ENCODE measurements at places on chromosomes 2 and 18. TPM values are rescaled to one million over a fixed set of nuclear protein-coding genes. Genes with fewer than 3 reads are reported as not detected.

DNA sequence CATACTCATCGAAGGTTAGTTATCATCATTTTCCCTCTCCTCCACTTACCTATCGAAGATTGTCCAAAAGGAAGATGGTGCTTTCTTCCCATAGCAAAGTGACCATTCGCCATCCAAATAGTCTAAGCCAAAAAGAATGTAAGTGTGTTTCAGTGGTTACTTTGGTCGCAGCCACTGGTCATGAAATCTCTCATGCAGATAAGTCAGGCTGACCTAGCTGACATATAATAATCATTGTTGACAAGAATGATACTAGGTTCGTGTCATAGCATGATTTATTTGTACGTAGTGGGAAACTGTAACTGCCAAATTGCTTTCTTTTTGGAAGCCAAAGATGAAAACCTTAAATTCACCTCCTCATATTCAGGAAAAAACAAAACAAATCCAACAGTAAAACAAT is 89.6 kb upstream of the PMAIP1 start:
- DNase-seq = no peak

DNA sequence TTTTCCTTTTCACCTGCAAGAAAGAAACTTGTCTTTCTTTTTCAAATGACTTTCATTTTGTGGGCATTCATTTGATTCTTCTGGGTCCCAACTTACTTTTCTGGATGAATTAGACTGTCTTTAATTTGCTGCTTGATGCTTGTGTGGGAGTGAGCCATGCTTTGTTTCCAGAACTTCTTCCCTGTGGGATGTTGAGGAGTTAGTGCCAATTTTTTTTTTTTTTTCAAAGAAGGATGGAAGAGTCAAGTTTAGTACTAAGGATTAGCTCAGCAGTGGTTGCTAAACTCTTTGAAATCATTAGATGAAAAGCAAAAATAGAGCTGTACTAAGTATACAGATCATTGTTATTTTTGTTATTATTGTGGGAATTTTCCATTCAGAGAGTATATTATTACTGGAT is 17.2 kb upstream of the KCTD1 start:
- DNase-seq = no peak

SERPINB11 gene
- polyA plus RNA-seq = not detected

DNA sequence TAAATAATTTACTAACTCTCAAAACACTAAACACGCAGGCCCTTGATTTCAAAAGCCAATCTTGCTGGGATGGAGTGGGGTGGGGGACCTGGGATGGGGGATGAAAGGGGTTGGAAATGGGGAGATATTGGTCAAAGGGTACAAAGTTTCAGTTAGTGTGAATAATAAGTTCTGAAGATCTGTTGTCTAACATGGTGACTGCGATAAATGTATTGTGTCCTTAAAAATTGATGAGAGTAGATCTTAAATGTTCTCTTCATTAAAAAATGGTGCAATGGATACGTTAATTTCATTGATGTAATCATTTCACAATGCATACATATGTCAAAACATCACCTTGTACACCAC is 505 bp upstream of the ACYP2 start:
- DNase-seq = no peak

- DNase-seq = peak; percentile 26
Observed at GRCh38 chr2:43399515-43400264, 173.3 kb upstream of the ZFP36L2 start.

DNA sequence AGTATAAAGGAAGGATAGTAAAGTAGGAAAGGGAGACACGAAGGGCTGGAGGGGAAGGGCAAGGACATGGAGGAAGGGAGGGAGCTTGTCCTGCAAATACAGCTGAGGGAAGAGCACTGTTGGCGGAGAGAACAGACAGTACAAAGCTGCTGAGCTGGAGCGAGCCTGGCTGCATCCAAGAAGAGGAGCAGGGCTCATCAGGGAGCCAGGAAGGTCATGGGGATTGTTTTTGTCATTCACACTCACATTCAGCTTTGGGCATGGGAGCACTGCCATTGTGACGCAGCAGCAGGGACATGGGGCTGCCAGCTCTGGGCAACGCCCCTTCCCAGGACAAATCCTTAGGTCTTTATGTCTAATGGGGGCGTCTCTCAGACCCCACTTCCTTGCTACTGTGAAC is 125.1 kb downstream of the COPS8 start:
- no peak for DNase-seq

TMEM17 gene
- polyA plus RNA-seq = 1.5 TPM

GRCh38 chr2:205012961-205013360 is 467.7 kb downstream of the PARD3B start:
- no peak for DNase-seq

ONECUT2 gene
- 0.79 TPM for polyA plus RNA-seq

LYG2 gene
- 0.25 TPM for polyA plus RNA-seq

DNA sequence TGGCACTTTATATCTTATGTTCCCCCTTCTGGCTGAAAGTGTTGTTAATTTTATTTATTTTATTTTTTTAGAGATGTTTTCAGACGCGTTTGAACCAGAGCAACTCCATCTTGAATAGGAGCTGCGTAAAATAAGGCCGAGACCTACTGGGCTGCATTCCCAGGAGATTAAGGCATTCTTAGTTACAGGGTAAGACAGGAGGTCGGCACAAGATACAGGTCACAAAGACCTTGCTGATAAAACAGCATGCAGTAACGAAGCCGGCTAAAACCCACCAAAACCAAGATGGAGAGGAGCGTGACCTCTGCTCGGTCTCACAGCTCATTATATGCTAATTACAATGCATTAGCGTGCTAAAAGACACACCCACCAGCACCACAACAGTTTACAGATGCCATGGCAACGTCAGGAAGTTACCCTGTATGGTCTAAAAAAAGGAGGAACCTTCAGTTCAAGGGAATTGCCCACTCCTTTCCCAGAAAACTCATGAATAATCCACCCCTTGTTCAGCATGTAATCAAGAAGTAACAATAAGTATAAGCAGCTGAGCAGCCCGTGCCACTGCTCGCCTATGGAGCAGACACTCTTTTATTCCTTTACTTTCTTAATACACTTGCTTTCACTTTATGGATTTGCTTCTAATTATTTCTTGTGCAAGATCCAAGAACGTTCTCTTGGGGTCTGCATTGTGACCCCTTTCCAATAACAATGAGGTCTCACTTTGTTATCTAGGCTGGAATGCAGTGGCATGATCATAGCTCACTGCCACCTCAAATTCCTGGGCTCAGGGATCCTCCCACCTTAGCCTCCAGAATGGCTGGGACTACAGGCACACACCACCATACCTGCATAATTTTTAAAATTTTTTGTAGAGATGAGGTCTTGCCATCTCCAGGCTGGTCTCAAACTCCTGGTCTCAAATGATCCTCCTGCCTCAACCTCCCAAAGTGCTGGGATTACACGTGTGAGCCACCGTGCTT is 55.9 kb downstream of the CACNB4 start:
- no peak for DNase-seq

DNA sequence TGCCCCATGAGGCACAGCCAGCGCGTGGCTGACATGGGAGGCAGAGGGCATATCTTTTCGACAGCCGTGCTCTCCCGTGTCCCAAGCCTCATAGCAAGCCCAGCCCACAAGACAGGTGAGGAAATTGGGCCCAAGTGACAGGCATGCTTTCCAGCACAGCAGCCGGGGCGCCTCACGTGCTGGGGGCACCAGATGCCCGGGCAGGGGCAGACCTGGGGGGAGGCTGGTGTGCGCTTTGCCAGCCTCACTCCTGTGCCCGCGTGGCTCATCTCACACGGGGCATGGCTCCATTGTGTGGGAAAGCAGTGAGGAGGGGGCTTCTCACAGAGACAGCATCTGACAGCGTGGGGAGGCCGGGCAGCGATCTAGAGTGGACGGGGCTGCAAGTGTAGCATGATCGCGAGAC is 93.2 kb downstream of the USP40 start:
- DNase-seq = no peak

GRCh38 chr2:218756599-218757377 is 25.2 kb upstream of the CYP27A1 start:
- no peak for DNase-seq

- DNase-seq = peak; percentile 53
Observed at GRCh38 chr2:192195548-192196418, 1.1 kb upstream of the TMEFF2 start.

DNA sequence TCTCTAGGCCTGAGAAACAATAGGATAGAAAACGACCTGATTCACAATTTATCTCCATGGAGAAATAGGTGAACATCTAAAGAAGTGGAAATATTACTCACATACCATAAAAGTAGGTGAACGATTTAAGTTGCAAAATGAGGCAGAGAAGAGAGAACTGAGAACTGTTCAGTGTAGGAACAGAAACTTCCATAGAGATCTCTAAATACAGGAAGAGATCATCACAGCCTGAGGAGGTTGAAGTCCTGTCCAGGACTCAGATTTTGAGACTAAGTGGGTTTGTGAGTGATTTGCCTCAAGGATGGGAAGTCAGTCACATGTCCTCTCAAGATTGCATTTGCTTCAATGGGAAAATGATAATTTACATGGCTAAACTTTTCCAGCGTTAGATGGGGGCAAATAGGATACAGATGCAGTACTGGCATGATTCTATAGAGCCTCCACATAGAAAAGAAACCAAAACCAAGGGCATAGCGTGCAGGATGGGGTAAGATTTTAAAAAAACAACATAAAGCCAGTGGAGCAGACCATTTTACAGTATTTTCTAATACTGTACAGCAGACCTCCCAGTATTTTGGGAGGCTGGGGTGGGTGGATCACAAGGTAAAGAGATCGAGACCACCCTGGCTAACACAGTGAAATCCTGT is 68.8 kb downstream of the MEP1B start:
- DNase-seq = no peak

GPN1 gene
- 30.4 TPM for polyA plus RNA-seq

DNA sequence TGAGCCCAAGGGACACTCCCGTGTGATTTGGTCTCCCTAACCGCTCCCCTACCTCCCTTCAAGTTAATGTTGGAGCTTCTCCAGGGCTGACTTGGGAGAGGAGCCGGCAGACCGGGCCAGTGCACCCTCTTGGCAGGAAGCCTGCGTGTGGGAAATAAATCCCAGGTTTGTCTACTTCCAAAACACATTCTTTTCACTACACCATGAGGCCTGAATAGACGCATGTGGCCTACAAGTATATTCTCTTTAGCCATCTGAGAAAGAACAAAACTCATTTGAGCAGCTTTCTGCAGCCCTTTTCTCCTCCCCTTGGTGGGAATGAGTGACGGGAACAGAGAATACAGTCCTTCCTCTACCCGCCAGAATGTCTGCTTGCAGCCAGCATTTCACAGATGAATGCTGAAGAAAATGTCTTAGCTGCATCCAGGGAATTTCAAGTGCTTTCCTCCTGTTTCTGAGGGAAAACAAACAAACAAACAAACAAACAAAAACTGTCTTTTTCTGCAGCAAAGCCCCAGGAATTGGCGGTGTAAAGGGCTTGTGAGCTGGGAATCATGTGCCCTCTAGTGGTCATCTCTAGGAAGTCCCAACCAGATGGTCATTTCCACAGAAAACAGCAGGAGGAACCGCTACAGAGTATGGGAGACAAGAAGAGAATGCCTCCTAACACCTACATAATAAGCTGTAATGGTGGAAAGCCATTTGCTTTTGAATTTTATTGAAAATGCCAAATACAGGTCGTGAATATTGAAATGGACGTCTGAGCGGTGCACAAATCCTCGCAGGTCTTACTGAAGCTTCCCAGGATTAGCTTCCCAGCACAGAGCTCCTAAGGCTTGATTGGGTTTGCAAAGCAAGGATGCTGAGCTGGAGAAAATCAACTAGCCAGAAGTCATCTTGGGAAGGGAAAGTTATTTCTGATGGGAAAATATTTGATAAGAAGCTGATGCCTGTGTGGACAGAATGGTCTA is 41.2 kb upstream of the DAPL1 start:
- DNase-seq = peak; percentile 78

TCF23 gene
- polyA plus RNA-seq = 0.17 TPM

- DNase-seq = no peak
Observed at GRCh38 chr2:96353032-96353561, 17.5 kb downstream of the NCAPH start.

- no peak for DNase-seq
Observed at GRCh38 chr18:51762373-51762772, 564.9 kb upstream of the MEX3C start.

GRCh38 chr18:37985126-37985525 is 419.5 kb upstream of the CELF4 start:
- DNase-seq = no peak

DNA sequence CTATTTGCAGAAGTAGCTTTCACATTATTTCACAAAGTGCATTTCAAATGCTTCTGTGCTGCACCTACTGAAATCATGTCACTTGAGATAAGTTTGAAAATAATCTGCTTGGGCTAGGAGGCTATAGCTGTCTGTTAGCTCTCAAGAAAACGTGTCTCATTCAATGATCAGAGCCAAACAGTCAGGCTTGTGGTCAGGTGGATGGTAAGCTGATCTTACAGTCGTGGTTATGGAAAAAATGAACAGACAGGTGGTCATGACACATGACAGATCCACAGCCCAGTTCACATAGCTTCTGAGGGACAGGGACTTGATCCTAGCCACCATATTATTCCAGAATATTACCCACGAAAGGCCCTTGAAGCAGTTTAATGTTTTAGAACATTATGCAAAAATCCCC is 26.5 kb upstream of the RFX8 start:
- no peak for DNase-seq

DNA sequence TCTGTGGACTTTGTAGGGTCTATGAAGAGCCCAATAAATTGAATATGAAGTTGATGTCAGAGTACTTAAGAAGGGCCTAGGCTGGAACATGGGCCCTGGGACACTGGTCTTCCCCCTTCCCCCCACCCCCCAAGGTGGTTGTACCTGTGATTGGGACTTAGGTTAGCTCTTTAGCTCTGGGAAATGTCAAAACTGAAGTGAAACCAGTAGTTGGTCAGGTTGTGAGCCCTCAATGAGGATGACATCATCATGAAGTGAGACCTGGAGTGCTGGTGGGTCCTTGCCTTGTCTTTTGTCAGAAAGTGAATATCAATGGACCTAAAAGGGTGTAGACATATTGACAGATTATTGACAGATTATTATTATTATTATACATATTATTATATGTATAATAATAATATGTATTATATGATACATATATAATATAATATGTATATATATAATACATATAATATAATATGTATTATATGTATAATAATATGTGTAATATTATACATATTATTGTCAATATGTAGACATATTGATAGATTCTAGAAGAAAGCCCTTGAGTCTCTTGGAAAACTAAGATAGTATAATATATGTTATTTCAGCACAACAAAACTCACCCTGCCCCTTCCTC is 5.4 kb downstream of the MARS2 start:
- DNase-seq = no peak

DYSF gene
- 185 TPM for polyA plus RNA-seq

- DNase-seq = no peak
Observed at GRCh38 chr2:161371869-161372268, 44.2 kb upstream of the TBR1 start.

DNA sequence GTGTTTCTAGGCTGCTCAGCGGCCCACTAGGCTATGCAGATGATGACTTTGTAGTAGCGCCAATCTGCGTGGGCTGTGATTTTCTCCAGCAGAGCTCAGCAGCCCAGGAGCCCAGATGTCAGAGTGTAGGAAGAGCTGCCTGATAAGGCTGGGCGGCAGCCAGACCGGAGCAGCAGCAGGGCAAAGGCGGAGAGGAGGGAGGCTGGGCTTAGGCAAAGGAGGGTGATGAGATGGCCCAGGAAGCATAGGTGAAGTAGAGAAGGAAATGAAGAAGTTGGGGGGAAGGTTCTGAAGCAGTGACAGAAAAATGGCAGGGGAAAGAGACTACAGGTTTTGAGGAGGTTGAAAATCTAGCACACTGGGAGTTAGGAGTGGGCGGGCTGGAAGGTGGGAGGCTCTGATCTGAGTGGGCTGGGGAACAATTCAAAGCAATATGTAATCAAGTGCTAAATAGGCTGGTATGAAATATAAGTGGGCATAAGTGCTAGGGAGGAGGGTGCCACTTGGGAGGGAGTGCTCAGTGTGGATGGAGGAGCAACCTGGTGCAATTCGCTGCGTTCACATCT is 50.6 kb upstream of the STPG4 start:
- DNase-seq = no peak

Measured in hindlimb muscle (tissue), 1 donor.